ENCODE measurements at places on chromosomes 4 and X.

DNA sequence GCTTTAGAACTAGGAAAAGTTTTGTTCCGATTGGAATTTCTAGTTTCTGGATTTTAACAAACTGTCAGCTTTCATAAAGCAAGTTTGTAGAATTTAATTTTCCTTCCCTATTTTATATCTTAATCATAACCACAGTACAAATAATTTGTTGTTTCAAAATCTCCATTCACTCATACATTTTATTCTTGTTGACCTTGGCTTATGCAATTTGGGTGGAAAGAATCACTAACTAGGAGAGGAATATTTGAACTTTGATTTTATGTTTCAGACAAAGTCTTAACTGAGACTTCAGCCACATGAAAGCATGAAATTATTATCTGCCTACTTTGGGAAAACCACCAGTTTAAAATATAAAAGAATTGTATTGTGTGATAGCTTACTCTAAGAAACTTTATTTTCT lies 427.9 kb downstream of the SPRY1 start:
- no peak for DNase-seq

GRCh38 chr4:121842862-121843261 lies 19.2 kb upstream of the CCNA2 start:
- no peak for DNase-seq

- no peak for DNase-seq
Measured at GRCh38 chr4:187887906-187888305, 107.7 kb upstream of the ZFP42 start.

DNA sequence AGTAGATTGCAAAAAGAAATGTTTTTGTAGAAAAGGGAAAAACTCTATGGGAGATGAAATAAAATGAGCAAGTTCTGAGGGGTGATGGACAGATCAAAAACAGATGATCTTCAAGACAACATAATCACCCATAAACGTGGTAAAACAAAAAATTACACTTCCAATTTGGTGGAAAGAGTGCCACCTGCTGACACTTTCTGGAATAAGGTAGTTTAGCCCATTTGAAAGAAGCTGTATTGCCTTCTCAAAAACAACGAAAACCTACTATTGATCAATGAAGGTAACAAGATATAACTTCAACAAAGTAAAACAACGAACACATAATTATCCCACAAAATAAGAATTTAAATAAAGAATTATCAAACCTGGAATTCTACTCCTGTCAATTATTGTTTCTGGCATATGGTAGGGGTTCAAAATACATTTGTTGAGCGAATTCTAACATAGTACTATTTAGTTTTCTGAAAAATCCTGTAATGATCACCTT lies 2.5 kb downstream of the COQ2 start:
- peak; percentile 17 for DNase-seq

DNA sequence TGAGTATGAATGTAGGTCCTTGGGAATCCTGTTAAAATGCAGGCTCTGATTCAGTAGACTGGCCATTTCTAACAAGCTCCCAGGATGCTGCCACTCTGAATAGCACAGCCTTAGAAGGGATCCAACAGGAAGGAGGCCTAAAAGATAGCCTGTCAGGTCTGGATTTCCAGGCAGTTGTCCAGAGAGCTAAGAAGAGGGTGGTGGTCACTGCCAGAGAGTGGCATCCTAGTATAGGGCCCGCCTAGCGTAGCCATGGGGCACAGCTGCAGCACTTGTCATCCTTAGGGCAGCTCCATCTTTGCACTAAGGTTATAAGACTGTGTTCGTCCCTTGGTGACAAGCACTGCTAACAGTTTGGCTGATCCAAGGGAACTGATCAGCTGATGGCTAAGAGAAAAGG lies 20.5 kb upstream of the NUP54 start:
- no peak for DNase-seq

DNA sequence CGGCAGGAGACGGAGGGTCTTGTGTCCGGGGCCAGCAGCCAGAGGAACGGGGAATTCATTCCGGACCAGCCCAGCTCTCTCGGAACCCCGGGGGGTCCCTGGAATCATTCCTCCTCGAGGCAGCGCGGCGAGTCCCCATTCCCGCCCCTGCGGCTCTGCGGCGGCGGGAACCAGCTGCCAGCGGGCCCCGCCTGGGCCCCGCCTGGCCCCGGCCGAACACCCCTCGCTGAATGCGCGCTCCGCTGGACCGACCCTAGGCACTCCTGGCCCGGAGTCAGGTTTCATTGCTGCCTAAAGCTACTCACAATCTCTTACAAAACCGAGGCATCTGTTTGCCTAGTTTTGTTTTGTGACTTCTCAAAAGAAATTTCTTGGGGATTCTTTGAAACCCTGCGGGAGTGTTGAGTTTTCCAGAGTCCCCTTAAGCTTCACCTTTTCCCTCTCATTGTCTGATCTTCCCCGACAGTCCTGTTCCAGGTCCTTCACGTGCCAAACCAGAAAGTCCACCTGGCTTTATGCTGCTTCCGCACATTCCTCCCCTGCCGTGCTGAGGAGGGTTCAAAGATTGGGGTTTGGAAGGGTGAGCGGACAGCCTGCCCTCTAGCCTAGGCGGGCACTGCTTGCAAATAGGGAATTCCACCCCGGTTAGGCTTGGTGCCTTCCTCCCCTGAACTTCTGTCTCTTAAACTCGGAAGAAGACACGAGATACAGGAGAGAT lies 789 bp downstream of the ARHGAP10 start:
- peak; percentile 28 for DNase-seq

DNA sequence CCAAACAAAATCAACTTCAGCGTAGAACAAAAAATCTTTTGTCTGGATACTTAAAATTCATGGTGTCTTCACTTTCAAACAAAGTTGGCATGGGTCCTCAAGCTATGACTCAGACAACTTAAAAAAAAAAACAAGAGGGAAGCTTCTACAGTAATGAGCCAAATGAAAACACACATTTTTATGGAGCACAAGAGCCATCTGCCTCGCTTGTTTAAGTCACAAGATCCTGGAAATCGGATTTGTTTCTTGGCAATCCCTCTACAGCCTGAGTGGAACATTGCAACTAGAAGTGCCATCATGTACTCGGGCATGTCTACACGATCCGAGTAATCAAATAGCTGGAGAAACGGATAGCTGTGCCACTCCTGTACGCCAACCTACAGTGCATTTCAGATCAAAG lies 22.6 kb downstream of the LAMP2 start:
- no peak for DNase-seq

DNA sequence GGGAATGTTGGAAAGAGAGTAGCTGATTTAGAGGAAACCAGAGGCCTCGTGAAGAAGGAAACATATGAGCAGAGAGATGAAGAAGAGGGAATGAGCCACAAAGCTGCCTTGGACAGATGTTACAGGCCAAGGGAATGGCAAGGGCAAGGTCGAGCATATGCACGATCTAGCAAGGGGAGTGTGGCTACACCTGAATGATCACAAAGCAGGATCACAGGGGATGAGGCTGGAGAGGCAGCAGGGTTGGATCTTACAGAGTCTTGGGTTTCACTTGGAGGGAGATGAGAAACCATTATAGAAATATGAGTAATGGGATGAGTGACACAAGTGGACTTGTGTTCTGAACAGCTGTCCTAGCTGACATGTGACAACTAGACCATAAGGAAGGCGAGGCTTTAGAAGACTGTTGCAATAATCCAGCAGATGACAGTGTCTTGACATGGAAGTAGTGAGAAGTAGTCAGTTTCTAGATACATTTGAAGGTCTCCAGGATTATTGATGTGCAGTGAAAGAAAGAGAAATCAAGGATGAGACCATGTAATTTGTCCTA lies 58.7 kb downstream of the RASGEF1B start:
- no peak for DNase-seq

- peak; percentile 25 for DNase-seq
Measured at GRCh38 chrX:119008110-119008744, 33.8 kb downstream of the LONRF3 start.
